ENCODE measurements at places on chromosomes 2 and 18.

DNA sequence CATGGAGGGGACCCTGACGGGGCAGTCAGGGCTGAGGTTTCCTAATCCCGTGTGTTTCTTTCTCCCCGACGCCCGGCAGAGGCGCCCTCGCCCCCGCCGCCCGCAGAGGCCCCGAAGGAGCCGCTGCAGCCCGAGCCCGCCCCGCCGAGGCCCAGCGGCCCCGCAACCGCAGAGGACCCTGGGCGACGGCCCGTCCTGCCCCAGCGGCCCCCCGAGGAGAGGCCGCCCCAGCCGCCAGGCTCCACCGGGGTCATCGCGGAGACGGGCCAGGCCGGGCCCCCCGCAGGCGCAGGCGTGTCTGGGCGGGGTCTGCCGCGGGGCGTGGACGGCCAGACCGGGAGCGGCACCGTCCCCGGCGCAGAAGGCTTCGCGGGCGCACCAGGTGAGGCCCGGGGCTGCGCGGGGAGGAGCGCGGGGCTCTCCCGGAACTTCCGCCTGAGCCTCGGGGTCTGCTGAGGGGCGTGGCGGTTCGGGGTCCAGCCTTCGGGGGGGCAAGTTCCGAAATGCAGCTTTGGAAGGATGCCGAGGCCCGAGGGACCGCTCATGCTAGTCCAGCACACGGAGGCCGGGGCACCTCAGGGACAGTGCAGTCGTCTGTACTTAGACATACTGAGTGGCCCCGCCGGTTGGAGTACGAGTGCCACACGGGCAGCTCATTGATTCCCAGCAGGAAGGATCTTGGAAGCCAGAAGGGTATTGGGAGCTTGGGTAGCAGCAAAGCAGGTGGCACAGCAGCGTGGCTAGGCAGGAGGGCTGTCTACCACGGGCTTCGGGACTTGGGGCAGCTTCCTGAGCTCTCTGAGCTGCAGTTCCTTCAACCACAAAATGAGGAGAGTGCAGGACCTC lies 60.1 kb downstream of the EMILIN2 start:
- peak; percentile 49 for DNase-seq

DNA sequence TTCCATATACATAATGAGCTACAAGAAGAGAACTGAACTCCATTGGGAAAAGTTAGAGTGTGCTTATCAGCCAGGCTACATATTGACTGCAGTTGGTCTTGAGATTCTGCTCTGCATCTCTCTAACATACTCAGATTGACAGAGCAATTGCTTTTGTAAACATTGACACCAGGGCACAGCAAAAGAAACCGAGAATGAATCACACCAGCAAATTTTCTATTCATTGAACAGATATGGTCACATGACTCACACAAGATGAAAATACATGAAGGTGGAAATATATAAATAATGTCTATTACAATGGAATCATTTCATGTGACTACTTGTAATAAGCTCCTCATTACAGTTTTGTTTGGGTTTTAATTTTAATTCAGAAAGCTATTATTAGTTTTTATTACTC lies 691.9 kb upstream of the TMEFF2 start:
- no peak for DNase-seq

- DNase-seq = no peak
These were observed 247.6 kb upstream of the TRIB2 start for GRCh38 chr2:12469141-12469561.

GRCh38 chr2:225017713-225018112 lies 24.6 kb downstream of the DOCK10 start:
- no peak for DNase-seq

DNA sequence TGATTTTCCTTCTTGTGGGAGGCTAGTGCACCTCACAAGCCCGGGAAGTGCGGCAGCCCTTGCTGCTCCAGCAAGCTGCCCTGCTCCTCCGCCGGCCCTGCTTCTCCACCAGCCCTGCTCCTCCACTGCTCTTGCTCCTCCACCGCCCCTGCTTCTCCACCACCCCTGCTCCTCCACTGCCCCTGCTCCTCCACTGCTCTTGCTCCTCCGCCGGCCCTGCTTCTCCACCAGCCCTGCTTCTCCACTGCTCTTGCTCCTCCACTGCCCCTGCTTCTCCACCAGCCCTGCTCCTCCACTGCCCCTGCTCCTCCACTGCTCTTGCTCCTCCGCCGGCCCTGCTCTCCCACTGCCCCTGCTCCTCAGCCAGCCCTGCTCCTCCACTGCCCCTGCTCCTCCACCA lies 95.6 kb downstream of the NDUFA10 start:
- no peak for DNase-seq

GRCh38 chr18:56162311-56163265 lies 475.8 kb downstream of the TXNL1 start:
- DNase-seq = no peak

- DNase-seq = no peak
These were observed 145.8 kb downstream of the COL6A3 start for GRCh38 chr2:237268004-237268708.

DNA sequence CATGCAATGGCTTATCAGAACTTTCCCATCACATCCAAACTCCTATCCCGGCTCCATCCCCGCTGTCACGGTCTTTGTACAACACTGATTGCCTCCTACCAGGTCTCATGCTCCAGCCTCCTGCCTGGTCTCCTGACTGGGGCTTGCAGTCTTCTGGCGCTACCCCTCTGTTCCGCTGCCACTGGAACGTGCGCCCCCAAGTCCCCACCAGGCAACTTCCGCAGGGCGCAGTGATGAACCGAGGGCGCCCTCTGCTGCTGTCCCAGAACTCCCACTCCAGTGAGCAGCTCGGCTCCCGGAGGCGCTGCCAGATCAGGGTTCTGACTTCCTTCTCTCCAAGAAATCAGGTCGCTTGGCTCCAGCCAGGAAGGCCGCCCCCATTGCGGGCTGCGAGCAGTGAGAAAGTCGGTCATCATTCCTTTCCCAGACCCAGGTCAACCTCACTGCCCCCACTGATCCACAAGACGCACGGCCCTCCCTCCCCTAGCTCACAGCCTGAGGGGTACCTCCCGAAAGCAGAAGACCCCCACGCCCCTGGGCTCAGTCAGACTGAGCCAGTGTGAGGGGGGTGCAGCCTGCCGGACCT lies 43.9 kb upstream of the RAB11FIP5 start:
- peak; percentile 23 for DNase-seq

Data from CD4-positive, alpha-beta T cell treated with Interleukin-2 at 100 ng/mL for 4 hours (primary cell).